Right renal cortex interstitium (tissue), 3 donors: ENCODE measurements at places on chromosomes 12 and 14.

GRCh38 chr14:76710056-76711010 is 50.9 kb upstream of the VASH1 start:
- DNase-seq = peak; percentile 25

DNA sequence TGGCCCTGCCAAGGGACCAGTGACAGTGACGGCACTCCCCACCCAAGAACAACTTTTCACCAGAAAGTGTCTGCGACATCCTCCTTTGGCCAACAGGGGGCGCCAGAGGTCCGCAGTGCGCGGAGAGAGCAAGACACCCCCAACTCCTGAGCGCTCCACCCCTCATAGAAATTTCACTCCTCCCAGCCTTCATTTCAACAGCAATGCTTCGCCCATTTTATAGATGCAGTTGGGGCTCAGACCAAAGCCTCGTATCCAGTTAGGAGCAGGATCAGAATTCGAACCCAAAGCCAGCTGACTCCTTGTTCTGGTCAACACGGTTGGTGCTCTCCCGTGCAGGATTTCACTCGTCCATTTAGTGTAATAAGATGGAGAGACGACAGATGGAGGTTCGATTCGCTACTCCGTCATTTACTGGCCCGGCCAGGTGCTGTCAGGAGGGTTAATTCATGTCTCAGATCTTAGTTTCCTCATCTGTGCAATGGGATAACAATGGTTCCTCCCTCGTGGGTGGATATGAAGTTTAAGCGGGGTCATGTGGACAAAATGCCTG is 2.4 kb upstream of the POP5 start:
- DNase-seq = no peak

- DNase-seq = no peak
These were observed 148.8 kb downstream of the ADGRD1 start for GRCh38 chr12:131102493-131102931.

- DNase-seq = no peak
These were observed 142.8 kb downstream of the PAWR start for GRCh38 chr12:79547735-79548609.

DNA sequence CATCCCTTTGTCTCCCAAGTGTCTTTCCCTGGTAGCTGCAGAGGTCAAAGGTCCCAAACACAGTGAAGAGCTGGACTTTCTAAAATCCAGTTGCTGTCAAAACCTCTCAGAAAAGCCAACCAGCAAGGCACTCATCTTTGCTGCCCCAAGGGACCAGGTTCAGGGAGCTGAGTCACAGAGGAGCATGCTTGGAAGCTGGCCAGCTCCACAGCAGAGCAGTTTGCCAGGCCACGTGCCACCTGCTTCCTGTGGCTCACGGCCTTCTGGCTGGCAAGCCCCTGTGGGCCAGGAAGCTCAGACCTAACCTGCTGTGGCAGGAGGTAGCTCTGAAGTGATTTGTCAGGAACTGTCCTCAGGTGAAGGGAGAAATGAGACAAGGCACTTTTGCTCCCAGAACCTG is 3.6 kb downstream of the ISCU start:
- no peak for DNase-seq

- no peak for DNase-seq
These were observed 17.9 kb upstream of the MDM1 start for GRCh38 chr12:68349921-68350606.

GRCh38 chr12:86601550-86602308 is 345.5 kb upstream of the MGAT4C start:
- no peak for DNase-seq

DNA sequence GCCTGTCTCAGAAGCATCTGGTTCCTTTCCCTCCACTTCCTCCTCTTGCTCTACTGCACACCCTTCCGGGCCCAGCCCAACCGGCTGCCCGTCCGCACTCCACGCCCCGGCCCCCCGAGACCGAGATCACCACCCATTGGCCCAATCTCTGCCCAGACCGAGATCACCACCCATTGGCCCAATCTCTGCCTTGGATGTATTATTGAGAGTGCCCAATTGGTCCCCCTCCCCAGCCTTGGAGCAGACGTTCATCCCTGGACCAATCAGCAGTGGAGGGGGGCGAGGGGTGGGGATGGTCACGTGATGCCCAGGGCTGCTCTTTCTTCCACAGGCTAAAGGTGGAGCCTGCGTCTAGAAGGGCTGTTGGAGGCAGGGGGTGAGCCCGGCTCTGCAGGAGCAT is 75.6 kb upstream of the TMEM132C start:
- no peak for DNase-seq

GRCh38 chr12:122130150-122130549 is 43.9 kb downstream of the IL31 start:
- DNase-seq = no peak

- no peak for DNase-seq
These were observed 3.7 kb downstream of the BATF start for GRCh38 chr14:75525969-75526368.

DNA sequence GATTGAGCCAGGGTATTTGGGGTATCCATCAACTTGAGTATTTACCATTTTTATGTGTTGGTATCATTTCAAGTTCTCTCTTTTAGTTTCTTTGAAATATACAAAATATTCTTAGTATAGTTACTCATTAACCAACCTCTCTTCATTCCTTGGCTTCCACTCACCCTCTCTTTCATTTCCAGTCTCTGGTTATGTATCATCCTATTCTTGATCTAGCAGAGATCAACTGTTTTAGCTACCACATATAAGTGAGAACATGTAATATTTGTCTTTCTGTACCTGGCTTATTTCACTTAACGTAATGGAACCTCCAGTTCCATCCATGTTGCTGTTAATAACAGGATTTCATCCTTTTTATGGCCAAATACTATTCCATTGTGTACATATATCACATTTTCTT is 86.9 kb downstream of the DACT1 start:
- no peak for DNase-seq

DNA sequence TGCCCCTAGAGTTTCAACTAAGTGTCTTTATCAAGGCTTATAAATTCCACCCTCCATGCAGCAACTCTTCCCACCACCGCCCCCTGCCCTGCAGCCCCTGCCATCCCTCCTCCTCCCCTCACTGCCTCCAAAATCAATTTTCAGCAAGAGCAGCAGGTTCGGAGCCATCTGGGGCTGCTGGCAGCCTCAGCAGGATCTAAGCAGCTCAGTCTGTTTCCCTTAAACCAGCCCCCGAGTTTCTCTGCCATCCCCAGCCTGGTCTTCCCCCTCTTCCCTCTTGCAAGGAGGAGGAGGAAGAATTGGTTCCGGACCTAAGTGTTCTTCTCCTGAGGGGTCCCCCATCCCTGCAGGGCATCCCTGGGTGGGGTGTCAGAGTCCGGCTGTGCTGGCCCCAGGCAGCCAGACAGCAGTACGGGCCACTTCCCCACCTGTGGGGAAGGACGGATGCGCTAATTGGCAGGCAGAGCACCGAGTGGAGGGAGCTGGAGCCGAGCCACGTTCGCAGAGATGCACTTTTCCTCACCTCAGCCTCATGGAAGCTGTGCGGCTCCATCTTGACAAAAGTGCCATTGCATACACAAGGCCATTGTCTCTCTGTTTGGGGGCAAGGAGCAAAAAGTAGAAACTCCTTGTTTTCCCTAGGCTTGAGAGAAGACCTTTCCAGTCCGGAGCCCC is 189.3 kb downstream of the KCNA5 start:
- DNase-seq = no peak

DNA sequence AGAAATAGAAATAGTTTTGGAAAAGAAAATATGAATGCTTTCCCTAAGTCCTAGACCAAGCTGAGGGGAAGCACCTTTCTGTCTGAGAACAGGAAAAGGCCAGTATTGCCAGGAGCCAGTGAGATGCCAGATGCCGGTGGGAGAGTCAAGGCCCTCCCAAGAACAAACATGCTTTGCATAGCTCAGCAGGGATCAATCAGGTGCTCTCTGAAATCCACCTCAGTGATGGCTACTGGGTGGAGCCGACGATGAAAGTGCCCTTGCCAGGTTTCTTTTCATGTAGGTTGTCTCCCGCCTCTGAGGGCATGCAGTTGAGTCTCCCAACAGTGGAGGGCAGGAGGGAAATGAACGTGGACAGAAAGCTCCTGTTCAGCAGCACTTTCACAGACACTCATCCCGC is 28.3 kb downstream of the DEGS2 start:
- DNase-seq = no peak

DNA sequence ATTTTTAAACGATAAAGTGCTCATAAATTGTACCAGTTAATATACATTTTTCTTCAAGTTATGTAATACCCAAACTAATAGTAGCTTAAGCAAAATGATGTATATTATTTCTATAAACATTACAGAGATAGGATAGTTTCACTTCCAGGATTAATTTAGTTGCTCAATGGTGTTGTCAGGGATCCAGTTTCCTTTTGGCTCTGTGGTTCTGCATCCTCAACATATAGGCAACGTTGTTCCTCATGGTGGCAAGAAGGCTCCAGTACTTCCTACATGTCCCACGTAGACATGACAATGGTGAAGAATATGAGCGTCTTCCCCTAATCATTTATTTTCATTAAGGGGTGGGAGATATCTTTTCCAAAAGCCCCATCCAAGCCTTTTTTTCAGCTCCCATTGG is 60.7 kb upstream of the DCD start:
- DNase-seq = no peak

GRCh38 chr12:87930033-87930432 is 99.2 kb downstream of the C12orf50 start:
- DNase-seq = no peak

DNA sequence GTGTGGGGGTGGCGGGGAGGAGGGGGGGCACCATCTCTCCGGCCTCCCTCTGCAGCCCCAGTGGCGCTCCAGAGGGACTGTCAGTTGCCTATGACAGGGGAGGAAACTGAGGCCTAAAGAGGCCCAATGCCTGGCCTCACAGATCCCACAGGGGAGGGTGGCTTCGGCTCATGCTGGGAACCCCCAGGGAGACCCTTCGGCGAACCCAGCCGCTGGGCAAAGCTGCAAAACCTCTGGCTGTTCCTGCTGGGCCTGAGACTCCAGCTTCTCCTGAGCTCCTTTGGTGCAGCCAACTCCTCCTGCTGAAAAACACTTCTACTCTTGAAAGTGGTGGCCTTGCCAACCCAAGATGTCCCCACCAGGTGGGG is 170.1 kb upstream of the RTL1 start:
- no peak for DNase-seq

DNA sequence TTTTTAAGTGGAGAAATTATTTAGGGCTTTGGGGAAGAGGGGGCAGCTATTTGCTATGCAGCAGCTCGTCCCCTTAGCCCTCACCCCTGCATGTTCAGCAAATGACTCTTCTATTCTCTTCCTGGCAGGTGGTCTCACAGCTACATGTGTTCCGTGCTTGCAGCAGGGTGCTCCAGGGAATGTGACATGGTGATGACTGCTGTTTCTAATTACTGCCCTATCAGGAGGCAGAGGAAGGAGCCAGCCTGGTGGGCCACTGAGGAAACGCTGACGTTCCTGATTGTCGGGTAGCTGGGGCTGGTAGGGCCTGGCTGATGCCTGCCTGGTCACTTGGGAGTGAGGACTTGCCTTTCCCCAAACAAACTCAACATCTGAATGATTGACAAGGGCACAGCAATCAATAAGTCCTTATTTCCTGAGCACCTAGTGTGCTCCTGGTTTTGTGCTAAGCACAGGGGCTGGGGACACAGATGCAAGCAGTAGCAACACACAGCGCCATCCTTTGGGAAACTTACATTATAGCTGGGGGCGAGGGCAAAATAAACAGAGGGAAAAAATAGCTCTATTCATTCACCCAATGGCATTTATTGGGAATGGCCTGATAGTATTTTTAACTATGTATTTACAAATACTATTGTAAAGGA is 377.8 kb downstream of the FUT8 start:
- no peak for DNase-seq

DNA sequence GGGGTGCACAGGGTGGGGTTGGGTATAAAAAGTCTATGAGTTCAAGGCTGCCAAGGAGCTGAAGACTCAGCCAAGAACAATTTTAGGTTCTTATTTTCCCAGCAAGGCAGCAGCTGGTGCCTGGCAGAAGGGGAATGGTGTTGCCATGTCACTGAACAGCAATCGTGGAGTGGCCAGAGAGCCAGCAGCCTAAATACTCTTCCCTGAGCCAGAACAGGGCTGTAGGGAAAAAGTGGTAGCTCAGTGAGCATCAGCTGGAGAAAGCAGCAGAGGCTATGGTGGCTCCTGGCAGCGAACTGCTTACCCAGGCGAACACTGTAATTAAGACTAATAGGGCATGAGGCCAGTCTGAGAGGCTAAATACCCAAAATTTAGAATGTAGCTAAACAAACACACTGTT is 334.9 kb downstream of the RMST start:
- no peak for DNase-seq

DNA sequence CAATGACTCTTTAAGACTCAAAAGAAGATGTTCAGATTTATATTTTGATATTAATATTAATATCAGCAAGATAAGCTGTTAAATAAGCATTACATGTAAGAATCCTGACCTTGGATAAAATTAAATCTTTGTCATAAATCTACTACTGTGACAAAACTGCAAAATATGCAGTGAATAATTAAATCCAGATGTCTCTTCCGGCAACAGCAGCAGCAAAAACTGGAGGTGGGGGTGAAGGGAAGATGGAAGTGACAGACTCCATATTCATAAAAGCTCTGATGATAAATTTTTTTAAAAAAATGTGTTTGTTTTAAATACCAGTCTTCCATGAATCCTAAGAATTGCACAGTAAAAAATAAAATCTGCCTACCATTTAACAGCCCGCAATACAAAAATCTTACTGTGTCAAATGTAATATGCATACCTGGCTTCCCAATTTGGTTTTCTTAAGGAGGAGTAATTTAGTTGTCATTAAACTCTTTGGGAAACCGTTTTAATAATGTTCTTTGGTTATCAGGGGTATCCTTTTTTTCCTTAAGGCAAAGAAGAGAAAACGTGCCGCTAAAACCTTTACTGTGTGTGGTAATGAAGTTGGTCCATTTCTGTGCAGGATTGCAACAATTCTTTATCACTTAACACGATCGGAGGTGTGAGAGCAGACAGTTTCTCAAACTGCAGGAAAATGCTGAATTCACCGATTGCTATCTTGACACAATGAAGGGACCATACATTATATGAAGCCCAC is 478.2 kb downstream of the DIO2 start:
- DNase-seq = no peak

DNA sequence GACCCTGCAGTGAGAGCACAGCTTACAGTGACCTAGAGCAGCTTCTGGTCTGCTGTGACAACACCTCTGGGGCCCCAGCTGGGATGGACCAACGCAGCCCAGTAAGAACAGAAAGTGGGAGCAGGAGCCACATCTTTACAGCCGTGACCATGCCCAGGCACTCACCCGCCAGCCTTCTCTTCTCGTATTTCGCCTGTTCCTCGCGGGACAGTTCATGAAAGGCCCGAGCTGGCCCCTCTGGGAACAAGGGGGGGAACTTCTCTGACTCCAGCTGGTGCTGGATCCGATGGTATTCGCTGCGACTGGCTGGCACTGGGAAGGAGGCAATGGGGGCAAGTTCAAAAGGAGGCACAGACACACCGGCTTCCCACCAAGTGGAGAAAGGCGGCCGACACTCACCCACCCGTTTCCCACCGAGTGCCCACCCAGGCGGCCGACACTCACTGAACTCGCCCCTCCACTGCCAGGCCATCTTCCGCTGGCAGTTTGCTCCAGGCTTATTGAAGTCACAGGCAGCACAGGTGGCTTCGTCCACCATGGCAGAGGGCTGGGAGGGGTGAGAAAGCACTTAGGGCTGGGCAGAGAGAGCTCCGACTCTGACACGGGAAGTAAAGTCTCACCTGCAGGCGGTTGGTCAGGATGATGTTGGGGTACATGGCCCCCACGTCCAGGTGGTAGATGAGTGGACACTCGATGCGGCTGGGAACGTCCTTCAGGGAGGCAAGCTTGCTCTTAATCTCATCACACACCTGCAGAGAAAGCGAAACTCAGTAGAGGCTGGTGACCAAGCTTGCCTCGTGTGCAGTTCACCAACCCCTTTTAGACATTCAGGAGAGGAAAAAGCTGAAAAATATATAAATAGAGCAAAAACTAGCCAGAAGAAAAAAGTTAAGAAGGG is 18.7 kb downstream of the POLE start:
- DNase-seq = no peak

GRCh38 chr14:54148251-54148650 is 191.6 kb upstream of the BMP4 start:
- no peak for DNase-seq
